ENCODE measurements at places on chromosomes 7 and 10.

GRCh38 chr10:97336942-97337831, 2.7 kb upstream of the FRAT2 start:
- DNase-seq, result no peak

GRCh38 chr10:120755771-120756170, 95.4 kb upstream of the WDR11 start:
- DNase-seq, result no peak

- no peak for DNase-seq
Observed at GRCh38 chr7:157884461-157885062, 547.8 kb downstream of the DNAJB6 start.

- no peak for DNase-seq
Observed at GRCh38 chr7:47500103-47500563, 81.8 kb downstream of the TNS3 start.

DNA sequence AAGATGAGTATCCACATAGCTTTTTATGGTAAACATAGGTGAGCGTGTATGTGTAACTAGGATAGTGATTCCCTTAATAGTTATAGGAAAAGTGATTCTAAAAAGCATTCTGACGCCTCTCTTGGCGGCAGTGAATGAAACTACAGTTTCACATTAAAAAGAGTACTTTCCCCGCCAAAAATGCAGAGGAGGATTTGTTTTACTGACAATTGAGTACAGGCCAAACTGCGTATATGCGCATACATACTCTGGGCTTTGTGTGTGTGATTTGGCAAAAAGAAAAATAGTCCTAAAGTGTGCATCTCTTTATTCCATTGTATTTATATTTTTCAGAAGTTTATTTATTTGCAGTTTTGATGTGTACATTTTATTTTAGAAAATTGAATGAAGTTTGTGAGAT, 10.3 kb downstream of the CUL1 start:
- no peak for DNase-seq
